Right forelimb (tissue), 1 donor: ENCODE measurements at places on chromosomes 7 and 10.

DNA sequence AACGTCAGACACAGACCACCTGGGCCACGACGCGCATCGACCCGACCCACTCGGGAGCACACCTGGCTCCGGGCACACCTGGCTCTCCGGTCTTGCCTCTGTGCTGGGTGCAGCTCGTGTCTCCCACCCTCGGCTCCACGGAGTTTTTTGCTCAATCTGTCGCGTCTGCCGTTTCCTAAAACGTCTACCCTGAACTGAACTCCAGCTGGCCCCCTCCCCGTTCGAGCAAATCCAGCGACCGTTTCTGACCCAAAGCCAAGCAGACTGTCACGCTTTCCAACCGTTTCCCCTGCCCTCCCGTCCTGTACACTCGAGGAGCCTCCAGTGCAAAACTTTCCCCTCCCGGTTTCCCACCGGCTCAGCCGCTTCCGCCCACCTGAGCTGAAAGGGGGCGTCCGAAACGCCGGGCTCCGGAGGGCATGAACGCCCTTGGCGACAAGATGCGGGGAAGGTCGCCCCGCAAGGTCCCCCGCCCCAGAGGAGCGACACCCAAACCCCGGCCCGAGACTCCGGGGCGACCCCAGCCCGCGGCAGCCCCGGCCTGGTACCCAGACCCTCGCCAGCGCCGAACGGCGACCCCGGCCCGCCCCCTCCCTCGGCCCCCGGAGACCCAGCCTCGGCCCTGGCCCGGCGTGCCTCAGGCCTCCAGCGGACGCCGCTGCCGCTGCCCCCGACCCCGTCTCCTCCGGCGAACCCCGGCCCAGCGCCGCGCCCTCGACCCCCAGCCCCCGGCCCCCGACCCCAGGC, 557 bp downstream of the CYTH3 start:
- peak; percentile 65 for DNase-seq

GRCh38 chr10:63637901-63638327, 116.7 kb downstream of the REEP3 start:
- DNase-seq = no peak

- DNase-seq = no peak
Observed at GRCh38 chr10:58305821-58306220, 29.0 kb upstream of the UBE2D1 start.

- no peak for DNase-seq
Observed at GRCh38 chr7:91789086-91789485, 91.4 kb downstream of the MTERF1 start.
